ENCODE measurements at places on chromosomes 7 and 10.
A peak's percentile ranks its signal among the peaks of the same experiment; 100 is the strongest.

GRCh38 chr7:74479961-74480829 lies 26.5 kb downstream of the GTF2IRD1 start:
- DNase-seq: no peak

- DNase-seq: no peak
These were observed 186.2 kb downstream of the CFTR start for GRCh38 chr7:117666031-117666430.

GRCh38 chr7:55369427-55370400 lies 4.6 kb downstream of the LANCL2 start:
- no peak for DNase-seq

DNA sequence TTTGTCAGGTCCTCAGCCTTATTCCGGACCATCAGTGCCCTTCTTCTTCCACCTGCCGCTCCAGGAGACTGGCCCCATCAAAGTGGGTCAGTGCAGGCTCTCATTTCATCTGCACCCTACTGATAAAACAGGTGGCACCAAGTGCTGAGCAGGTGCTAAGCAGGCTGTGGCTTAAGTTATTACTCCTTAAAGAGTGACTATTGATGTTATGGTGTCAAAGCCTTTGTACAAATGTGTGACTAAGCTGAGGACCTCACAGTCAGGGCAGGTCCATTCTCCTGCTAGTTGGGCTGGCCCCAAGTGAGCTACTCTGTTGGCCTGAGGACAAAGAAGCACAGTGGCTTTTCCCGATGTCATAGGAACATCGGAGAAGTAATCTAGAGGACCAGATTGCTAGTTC lies 11.2 kb upstream of the CALD1 start:
- DNase-seq: no peak

GRCh38 chr7:80097756-80098155 lies 36.9 kb upstream of the GNAI1 start:
- DNase-seq: no peak

DNA sequence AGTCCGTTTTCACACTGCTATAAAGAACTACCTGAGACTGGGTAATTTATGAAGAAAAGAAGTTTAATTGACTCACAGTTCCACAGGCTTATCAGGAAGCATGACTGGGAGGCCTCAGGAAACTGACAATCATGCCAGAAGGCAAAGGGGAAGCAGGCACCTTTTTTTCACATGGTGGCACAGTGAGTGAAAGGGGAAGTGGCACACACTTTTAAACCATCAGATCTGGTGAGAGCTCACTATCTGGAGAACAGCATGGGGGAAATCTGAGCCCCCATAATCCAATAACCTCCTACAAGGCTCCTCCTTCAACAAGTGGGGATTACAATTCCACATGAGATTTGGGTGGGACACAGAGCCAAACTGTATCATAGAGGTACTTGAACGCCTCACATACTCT lies 30.0 kb downstream of the AGR3 start:
- DNase-seq: no peak

- DNase-seq: no peak
These were observed 136.9 kb upstream of the CDK6 start for GRCh38 chr7:92973293-92973731.

- no peak for DNase-seq
These were observed 108.1 kb downstream of the CFTR start for GRCh38 chr7:117587931-117588330.

DNA sequence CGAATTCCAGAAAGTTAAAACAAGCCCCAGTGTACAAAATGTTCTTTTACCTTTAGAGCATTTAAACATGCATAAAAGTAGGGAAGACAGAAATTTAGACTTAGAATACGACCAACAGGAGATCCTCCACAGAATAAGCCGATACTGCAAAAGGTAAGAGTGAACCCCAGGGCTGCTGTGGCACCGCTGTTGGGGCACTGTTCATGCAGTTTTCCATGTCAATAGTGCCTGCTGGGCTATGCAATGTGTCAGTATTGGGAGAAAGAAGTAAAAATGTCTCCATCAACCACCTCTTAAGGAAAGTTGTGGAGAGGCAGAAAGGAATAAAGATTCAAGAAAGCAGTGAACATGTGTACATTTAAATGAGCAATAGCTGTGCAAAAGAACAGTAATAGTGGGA lies 326.5 kb upstream of the SEMA3C start:
- DNase-seq: no peak

DNA sequence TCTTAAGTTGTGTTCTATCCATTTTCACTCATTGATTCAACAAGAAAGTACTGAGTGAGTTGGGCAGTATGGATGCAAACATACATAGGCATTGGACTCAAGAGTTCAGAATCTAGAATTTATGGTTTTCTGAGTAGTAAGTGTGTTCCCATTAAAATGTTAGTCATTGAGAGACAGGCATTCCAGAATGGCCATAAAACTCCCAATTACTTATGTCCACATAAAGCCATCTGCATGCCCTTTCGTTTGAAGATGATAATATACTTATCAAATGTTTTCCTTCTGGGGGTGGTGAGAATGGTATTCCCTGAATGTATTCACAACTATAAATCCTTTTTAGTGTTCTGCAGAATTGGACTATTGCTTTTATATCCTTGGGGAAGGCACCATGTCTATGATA lies 131.6 kb downstream of the CD36 start:
- DNase-seq: no peak

DNA sequence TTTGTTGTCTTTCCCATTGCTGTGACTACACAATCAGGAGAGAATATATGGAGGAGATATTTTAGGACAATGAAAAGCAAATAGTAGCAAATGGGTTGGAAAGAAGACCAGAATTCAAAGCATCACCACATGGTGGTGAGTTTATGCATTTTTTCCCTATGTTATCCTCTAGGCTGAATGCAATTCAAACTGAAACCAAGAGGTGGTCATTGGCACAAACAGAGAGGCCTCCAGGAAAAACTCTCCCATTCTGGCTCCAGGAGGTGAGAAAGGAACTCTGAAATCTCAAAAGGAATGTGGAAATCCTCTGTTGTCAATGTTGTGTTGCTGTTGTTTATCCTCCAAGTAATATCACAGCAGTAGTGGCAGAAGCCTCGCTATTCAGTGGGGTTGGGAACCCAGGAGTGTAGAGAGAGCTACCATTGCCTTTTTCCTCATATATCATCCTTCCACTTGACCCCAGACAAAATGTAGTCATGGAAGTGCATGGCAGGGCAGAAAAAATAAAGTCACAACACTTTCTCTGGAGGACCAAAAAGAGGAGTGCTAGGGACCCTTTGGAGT lies 819.1 kb downstream of the GRID1 start:
- DNase-seq: no peak

DNA sequence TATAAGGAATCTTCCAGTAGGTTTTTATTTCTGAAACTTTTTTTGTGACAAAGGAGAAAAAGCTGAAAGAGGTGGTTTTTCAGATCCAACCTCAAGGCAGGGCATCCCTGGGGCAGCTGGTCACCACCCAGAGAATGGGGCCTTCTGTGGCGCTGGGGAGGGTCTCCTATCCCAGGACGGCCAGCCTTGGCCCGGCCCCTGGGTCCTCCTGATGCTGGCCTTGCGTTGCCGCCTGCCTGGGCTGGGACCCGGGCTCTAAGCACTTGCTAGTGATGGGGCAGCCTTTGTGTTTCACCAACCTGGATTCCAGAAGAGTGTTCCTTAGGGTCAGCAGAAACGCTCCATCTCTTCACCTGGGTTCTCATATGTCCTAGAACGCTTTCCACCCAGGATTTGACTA lies 16.3 kb downstream of the SHH start:
- DNase-seq: no peak

- DNase-seq: no peak
These were observed 462.1 kb upstream of the DPP6 start for GRCh38 chr7:153590136-153590535.

GRCh38 chr10:87974769-87975168 lies 111.3 kb downstream of the PTEN start:
- DNase-seq: no peak

DNA sequence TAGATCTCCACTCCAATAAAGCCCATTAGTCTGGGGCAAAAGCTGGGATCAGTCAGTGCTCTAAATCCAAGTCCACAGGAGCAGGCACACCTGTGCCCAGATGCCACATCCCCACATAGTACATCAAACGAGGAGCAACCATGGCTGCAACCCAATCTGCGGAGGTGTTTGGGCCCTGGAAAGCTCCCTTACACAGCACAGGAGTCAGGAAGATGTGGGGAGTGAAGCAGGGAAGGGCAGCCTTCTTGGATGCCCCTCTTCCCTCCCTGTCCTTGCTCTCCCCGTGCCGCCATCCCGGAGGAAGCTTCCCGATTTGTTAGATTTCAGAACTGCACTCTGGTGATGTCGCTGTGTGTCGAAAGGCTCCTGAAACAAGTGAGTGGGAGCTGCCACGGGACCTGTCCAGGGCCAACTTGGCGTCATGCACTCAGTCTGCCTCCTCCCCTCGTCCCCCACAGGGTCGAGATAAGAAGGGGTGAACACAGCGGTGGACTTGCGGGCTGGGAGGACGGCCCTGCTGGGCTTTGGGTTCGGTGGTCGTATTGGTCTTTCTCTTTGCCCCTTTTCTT lies 230.6 kb upstream of the GRB10 start:
- no peak for DNase-seq

DNA sequence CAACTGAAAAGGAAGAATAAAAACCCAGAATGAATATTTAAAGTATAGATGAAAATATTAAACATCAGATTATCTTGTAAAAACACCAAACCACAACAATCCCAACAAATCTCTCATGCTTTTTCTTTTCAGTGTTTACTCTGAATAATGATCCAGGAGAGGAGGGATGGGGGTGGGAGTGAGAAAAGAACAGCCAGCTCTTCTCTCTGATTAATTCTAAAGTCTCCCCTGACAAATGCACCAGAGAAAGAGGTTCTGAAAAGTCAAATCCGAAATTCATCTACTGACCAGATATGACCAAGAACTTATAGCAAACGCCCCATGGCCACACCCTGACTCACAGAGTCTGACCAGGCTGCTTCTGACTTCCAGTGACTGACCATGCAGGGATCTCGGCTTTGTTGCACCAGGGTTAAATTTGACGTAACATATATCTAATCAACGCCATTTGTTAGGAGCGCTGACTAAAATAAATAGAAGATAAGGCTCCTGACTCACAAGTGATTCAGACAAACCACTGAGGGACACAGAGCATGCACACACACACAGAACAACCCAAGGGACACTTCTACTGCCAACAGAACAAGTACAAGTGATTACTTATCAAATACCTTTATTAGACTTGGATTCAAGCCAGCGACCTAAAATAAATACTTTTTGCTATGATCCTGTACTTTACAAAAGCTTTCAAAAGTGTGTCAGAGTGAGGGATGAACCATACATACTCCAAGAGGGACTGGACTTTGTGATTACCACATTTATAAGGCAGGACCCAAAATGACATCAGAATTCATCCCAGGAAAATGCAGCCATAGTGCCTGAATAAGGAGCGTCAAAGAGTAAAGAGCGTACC lies 9.3 kb upstream of the SPOCK2 start:
- DNase-seq: no peak

DNA sequence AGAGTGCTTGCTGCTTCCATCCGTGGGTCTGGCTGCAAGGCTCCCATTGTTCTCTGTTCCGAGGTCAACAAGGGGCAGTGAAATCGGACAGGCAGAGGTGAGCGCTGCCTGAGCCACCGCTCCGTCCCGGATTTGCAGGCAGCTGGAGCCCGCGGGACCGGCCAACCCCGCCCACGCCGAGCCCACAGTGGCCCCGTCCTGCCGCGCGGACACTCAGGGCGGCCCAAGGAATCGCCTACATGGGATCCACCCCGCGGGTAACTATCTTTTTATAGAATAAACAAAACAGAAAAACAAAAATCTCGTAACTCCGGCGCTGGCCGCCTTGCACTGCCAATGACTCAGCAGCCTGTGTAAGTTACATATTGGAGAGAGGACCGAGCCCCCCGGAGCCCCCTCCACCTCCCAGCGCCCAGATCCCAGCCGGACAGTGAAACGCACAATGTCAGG lies 1.9 kb downstream of the BNIP3 start:
- no peak for DNase-seq

- DNase-seq: no peak
These were observed 186.8 kb upstream of the YAE1 start for GRCh38 chr7:39379416-39379815.

GRCh38 chr7:155843426-155844018 lies 31.3 kb upstream of the SHH start:
- no peak for DNase-seq

DNA sequence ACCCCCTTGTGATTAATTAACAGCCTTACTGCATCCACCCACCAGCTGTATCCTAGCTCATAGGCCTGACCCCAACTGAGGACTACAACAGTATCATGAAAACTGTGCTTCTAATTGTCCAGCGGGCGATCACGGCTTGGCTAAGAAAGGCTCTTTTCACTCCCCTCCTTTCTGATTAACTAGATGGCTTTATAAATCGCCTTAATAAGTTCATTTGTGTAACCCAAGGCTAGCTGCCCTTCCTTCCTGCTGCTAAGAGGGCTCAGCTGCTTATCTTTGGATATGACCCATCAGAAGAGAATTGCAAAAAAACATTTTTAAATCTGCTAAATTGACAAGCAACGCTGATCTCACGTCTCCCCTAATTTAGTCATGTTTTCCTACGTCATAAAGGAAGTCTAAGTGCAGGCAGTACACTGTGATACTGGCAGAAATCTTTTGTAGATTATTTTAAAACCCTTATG lies 163.0 kb upstream of the LAMB4 start:
- no peak for DNase-seq

- DNase-seq: peak; percentile 16
These were observed 197.6 kb upstream of the ZNF32 start for GRCh38 chr10:43846187-43846680.

DNA sequence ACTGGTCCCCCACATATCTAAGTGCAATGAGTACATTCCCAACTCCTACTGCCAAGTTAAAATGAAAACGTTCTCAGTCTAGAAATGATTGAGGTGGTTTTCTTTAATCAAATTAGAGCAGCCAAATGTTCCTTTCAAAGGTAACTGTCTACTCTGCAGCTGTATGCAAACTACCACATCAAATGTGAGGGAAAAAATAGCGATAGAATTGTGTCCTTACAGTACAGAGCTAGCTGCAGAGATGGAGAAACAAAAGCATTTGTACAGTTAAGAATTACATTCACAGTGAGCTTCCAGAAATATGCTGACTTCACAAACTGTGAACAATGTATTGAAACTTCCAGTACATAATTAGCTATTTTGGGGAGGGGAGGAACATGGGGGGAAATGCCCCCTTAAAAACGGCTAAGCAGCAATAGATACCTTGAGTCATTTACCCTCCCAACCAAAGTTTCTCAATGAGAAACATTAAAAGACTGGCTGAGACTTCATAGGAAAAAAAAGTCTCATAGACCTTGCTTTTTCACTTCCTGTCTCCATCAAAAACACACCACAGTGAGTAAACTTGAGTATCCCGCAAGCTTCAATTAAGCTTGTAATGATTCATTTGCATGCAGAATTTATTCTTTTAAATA lies 22.9 kb downstream of the CDK6 start:
- no peak for DNase-seq

DNA sequence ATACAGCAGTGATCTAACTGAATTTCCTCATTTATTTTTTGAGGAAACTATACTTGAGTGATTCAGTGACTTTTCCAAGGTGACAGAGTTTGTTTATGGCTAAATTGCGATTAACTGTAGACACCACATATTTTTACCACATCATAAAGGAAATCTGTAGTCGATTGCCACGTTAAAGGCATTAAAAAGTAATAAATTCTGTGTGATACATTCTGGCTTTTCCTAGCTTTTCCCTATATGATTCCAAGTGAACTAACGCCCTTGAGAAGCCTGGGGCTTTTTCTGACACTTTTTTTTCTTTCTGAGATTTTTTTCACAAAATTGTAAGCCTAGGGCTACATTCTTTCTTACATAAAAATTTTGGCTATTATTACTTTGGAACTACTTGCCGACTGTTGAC lies 266.9 kb downstream of the BICC1 start:
- DNase-seq: no peak
